Stimulated activated CD8-positive, alpha-beta memory T cell treated with anti-CD3 and anti-CD28 coated beads, Interleukin-15, amount 100 ng/mL, for 4 hours (primary cell): ENCODE measurements at places on chromosomes 4 and X.

DNA sequence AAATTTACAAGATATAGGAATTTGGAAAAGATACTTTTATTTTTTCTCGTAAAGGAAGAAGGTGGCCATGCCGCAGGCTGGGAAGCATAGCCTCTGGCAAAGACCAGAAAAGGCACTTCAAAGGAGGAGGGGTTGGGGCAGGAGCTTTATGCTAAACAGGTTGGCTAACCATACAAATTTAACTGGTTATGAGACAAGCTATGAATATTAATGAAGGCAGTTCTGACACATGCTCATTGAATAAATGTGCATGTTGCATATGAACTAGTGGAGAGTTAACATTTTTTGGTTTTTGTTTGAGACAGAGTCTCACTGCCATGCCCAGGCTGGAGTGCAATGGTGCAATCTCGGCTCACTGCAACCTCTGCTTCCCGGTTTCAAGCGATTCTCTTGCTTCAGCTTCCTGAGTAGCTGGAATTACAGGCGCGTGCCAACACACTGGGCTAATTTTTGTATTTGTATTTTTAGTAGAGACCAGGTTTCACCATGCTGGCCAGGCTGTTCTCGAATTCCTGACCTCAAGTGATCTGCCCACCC lies 36.5 kb downstream of the GALNTL6 start:
- no peak for DNase-seq

GRCh38 chr4:108484187-108484586 lies 136.2 kb upstream of the RPL34 start:
- no peak for DNase-seq

- no peak for DNase-seq
Measured at GRCh38 chrX:150770623-150771022, 77.4 kb downstream of the MTMR1 start.

DNA sequence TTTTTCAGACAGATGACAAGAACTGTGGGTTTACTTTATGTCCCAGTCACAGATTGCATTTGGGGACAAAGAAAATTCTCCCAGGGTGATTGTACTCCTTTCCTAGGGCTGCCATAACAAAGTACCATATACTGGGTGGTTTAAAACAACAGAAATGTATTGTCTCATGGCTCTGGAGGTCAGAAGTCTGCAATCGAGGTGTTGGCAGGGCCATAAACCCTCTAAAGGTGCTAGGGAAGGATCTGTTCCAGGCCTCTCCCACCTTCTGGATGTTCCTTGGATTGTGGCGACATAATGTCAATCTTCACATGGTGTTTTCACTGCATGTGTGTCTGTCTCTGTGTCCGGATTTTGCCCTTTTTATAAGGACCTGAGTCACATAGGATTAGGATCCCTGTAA lies 12.3 kb downstream of the GEMIN8 start:
- DNase-seq = no peak

GRCh38 chr4:121278811-121279368 lies 101.9 kb downstream of the QRFPR start:
- no peak for DNase-seq

DNA sequence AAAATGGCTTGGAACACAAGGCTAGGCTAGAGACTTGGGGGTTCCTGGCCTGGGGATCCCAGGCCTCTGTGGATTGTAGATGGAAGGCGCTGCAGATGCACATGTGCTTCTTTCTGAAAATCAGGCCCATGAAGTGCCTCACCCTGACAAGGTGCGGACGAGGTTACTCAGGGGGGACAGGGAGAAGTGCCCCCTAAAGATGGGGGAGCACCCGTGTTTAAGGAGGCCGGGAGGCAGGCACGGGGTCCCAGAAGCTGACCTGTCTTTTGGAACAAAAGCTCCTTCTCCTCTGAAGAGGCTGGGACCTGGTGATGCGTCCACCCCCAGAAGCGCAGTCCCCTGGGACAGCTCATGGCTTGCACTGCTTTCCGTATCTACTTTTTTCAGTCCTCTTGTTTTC lies 2.4 kb downstream of the PDZD4 start:
- DNase-seq = no peak

GRCh38 chr4:3043282-3044020 lies 30.9 kb downstream of the HTT-AS start:
- no peak for DNase-seq

GRCh38 chr4:105186701-105187161 lies 40.1 kb downstream of the TET2 start:
- no peak for DNase-seq

GRCh38 chrX:114959729-114960128 lies 57.7 kb downstream of the IL13RA2 start:
- DNase-seq = no peak
